ENCODE measurements at places on chromosomes 5 and 9.

DNA sequence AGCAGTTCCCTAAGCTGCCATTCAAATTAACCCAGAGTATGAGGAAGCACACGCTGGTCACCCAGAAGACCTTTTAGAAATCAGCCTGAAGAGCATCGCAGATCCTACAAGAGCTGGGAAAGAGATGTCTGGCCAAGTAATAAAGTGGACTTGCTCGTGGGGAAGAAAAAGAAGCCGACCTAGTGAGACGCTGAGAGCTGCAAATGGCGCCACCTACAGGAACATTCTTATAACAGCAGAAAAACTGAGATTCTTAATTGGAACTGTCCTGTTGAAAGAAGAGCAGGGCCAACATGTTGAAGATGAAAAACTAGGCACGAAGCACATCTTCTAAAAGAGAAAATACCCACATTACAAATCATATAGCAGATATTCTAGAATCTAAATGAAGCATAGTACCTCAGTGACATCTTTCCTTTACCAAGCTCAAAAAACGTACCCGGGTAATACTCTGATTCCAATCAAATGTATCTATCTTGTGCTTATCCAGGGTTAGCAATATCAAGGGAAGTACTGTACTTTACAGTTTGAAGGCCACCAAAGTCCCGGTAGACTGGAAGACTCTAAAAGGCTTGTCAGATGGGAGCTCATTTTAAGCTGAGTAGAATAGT lies 3.9 kb upstream of the GNAQ start:
- DNase-seq = peak; percentile 82

DNA sequence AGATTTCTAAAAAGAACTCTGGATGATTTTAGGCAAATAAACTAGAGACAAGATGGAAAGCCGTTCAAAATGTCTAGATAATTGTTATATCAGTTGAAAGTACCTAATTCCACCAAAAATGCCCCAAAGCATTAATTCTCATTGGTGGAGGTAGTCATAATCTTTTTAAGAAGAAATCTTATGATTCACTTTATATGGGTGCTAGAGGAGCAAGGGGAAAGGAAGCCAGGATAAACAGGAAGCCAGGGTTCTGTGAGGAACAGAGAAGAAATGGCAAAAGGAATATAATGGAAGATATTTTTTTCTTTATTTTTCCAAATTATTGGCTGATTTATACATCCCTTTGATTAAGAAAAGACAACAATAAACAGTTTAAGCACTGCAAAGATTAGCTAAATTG lies 7.8 kb downstream of the YIPF5 start:
- DNase-seq = no peak

GRCh38 chr9:70601000-70601951 lies 186.8 kb upstream of the KLF9 start:
- peak; percentile 92 for DNase-seq

GRCh38 chr9:91978740-91979414 lies 28.8 kb upstream of the ROR2 start:
- peak; percentile 76 for DNase-seq

DNA sequence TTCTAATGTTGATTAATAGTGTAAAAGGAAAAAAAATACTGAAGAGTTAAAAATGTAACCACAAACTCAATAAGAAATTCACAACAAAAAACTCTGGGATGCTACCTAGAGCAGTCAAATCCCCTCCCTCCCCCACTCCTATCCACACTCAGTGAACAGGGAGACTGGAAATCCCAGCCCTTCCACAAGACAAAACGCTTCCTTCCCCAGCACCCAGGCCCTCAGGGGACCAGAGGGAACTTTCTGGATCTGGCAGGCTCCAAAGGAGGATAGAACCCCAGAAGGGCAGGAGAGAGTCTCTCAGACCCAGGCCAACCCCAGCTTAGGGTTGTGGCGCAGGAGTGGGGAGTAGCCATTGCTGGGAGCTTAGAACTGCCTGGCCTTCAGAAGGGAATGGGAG lies 55.0 kb downstream of the DCP2 start:
- no peak for DNase-seq

- peak; percentile 100 for DNase-seq
Observed at GRCh38 chr5:160119142-160119904, at the start of gene PWWP2A. TSS of gene PWWP2A (minus strand) at chr5:160119450. CDS start at chr5:160119388, 62 bp downstream.

- no peak for DNase-seq
Observed at GRCh38 chr9:93830606-93831005, 124.5 kb downstream of the BARX1 start.

GRCh38 chr5:143315929-143316328 lies 87.6 kb downstream of the NR3C1 start:
- DNase-seq = no peak

DNA sequence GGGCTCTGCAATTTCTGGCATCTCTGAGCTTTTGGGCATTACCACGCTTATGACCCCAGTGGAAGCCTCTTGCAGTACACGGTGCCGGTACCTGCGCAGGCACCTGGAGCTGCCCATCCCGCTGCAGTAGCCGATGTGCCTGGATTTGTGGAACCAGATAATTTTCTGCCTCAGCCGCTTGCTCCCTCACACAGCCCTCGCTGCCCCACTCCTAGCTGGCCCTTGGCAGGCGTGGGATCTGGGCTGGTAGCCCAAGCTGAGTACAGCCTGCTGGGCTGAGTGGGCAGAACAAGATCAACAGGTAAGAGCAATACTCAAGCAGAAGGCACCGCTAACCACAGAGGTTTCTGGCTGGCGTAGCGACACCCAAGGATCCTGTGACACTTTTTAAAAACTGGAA lies 1808.8 kb upstream of the ACO1 start:
- DNase-seq = no peak

DNA sequence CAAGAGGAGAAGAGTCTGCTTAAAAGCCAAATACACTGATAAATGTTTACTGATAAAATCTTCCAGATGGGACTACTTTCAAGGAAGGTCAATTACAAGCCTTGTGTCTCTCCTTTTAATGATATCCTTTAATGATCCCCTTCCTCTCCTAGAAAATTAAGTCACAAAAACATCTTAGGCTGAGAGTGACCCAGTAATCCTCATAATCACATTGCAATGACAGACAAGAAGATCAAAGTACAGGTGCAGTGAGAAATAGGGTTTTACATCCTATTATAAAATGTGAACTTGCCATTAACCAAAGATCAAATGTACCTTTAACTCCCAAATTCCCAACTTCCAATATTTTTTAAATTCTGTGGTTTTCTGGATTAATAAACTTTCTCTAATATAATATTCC lies 514.8 kb downstream of the RAB3C start:
- no peak for DNase-seq

- DNase-seq = peak; percentile 29
Observed at GRCh38 chr9:84711936-84712335, 42.4 kb downstream of the NTRK2 start.

Measured in ELR (cell line).